ENCODE measurements at places on chromosomes 3 and 15. TPM values are rescaled to one million over a fixed set of nuclear protein-coding genes. Genes with fewer than 3 reads are reported as not detected.
A peak's percentile ranks its signal among the peaks of the same experiment; 100 is the strongest.

The EPHA3 gene
- total RNA-seq, result 0.07 TPM

The IMPG2 gene
- 0.14 TPM for total RNA-seq

The WDR93 gene
- not detected for total RNA-seq

The EXD1 gene
- not detected for total RNA-seq

The SERPINI1 gene
- 1.4 TPM for total RNA-seq

The DCLK3 gene
- total RNA-seq, result 0.30 TPM

The FILIP1L gene
- not detected for total RNA-seq

DNA sequence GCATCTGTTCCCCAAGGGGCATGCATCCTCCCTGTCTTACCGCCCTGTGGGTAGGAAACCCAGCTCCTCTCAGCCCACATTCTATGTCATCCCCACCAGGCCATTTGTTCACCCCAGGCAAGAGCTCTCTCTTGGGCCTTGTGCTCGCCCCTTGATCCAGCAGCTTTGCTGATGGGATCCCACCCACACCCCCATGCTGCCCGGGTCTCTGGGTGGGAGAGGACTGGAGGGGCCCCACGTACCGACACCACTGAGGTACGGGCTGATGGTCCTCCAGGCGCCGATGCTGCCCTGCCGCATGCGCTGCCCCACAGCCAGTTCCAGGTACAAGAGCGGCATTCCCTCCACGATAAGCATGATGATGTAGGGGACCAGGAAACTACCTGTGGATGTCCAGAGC is 14.5 kb downstream of the SLC6A20 start:
- DNase-seq, result no peak

- no peak for DNase-seq
Observed at GRCh38 chr3:150960708-150961684, 11.5 kb downstream of the CLRN1 start.

DNA sequence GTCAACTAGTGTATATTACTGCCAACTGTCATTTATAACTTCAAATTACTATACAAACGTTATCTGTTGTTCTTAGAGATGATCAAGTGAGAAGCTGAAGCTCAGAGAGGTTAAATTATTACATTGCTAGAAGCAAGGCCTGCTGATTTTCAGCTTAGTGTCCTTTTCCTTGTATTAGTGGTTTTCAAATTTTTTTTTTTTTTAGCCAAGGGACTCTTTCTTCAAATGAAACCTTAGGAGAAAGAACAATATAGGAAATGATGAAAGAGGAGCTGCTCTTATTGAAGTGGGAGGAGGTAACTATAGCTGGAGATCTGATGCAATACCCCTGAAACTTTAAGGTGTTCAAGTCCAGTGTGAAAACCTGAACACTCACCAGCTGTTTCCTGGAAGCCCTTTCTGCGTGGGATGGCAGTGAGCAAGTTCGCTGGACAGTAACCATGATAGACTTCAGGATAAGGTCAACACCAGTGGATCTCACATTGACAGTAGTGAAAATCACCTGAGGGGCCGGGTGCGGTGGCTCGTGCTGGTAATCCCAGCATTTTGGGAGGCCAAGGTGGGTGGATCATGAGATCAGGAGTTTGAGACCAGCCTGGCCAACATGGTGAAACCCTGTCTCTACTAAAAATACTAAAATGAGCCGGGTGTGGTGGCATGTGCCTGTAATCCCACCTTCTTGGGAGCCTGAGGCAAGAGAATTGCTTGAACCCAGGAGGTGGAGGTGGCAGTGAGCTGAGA is 376.2 kb downstream of the EDEM1 start:
- DNase-seq, result peak; percentile 13

DNA sequence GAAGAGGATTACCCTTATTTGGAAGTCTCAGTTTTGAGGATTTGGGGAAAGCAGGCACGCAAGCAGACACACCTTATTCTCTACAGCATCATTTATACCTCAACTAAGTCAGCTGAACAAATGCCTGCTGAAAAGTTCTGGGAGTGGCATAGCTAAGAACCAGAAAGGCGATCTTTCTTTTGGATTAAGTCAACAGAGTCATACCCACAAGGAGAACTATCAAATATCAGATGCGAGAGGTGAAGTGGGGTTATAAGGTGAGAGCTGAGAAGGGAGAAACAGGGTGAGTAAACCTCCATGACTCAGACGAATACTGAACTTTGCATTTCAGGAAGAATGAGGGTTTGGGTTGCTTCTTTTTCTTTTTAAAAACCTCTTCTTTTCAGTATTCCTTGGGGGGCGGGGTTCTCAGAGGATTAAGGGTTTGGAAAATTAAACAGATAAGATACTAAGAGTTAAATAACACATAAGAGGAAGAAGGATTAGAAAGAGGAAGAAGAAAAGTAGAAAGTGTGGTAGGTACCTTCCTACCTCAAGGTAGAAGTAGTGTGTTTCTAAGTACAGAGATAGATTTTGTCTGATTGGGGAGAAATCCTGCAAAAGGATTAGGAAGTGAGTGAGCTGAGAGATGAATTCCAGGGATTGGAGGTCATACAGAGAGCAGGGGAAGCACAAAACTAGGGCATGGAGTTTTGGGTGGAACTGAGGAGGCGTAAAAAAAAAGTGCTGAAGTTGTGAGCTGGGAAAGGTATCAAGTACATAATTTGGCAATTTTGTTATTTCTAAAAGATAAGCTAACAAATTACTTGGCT is 41.3 kb upstream of the ICE2 start:
- peak; percentile 32 for DNase-seq

- DNase-seq, result no peak
Observed at GRCh38 chr3:44910693-44911092, 36.3 kb downstream of the TGM4 start.

- no peak for DNase-seq
Observed at GRCh38 chr15:99632521-99632920, 66.7 kb downstream of the MEF2A start.

- no peak for DNase-seq
Observed at GRCh38 chr3:62954580-62954979, 79.4 kb upstream of the CADPS start.

GRCh38 chr15:63045465-63045840 is 2.9 kb downstream of the TPM1 start:
- no peak for DNase-seq

DNA sequence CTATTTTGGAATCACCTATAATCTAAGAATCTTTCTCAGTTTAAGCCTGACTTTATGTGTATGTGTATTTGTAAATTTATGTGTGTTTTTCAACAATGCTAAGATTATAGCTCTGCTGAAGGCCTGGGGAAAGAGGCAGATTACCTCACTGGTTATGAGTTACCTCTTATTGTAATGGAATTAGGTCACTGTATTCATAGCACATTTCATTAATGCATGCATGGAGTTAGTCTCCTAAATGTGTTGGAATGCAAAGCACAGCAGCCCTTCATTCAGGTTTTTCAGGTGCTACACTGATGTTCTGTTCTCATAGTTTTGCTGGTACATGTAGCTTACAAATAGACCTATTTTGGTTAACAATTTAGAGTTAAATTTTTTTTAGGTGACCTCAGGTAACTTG is 9.5 kb downstream of the GPR87 start:
- no peak for DNase-seq

GRCh38 chr15:78767331-78767951 is 43.8 kb downstream of the ADAMTS7 start:
- DNase-seq, result no peak

DNA sequence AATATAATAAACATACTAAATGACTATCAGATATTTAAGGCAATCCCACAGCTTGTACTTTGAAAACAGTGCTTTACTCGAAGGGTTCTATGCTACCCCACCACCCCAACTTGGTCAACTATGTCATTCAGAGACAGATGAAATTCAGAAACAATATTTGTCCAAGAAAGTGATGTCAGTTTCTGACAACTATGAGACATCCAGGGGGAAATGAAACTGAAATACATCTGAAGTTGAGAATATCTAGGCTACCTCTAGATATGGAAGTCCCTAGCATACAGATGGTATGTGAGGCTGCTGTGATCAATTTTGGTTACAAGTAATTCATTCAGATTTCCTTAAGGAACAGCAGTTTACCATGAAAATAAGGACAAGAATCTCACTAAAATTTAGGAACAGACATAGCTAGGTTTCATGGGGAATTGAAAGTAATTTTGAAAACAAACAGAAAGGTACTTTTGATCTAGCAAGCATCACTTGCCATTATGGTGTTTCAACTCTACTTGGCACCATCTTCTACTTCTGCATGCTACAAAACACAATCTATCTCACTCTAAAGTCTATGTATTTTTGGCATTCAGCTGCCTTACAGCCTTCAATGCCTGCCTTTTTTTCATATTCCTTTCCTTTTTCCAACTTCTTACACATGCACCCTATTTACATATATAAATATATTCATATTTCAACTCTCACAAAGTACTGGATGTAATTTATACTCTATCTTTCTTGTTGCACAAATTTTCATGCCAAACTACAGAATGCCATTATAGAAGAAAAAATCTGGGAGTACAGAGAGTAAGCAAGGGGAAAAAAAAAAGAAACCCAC is 21.7 kb downstream of the ATG3 start:
- DNase-seq, result no peak

GRCh38 chr15:101193806-101194545 is 57.9 kb downstream of the CHSY1 start:
- no peak for DNase-seq

DNA sequence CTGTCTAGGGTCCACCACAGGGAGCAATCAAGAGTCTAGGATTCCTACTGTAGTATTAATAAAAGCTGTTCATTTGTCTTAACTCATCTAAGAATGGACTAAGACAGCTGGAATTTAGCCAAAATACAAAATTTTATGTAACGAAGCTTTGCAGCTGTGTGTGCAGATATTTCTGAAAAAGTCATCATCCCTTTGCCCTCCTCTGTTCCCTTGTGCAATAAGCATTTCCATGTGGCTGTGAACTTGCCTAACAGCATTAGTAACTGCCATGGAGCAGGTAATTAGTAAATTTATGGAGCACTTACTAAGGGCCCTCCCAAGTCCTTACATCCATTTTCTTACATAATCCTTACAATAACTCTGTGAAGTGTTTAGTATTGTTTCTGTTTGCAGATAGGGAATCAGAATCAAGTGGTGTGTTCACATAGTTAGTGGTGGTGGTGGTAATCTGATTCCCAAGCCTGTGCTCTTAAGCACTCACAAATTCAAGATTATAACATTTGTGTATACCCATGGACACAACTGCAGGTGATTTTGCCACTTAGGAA is 114.5 kb downstream of the RARB start:
- DNase-seq, result no peak

GRCh38 chr15:28081594-28081993 is 17.5 kb downstream of the OCA2 start:
- no peak for DNase-seq

DNA sequence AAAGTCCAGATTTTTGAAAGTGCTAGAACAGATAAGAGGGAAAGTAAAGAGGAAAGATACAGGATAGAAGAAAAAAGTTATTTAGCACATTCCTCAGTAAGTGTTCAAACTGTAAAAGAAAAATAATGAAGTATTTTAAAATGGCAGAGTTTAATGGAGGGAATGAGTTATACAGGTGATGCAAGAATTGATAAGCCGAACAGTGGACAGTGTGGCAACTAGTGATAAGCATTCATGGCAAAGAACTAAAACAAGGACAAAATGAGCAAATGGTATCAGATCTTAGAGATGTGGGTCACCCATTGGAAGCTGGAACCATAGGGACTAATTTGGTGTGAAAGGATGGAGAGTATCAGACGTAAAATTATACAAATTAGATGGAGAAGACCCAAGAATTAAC is 622.9 kb upstream of the SGO1 start:
- no peak for DNase-seq

DNA sequence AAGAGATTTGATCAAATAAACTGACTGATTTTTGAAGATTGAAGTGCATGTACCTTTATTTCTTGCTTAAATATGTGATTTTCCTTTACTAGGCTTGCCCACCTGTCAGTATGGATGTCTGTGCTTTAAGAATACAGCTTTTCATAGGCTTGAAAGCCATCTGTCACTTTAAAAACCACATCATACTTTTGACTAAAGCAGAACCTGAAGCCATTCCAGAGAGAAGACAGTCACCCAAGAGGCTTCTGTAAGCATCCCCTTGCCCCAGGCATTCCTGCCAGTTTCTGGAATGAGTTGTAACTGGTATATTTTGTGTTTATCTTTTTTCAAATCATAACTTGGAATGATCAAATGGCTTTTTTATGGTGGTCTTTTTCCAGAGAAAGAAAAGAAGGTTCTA is 24.0 kb downstream of the HPS3 start:
- no peak for DNase-seq

DNA sequence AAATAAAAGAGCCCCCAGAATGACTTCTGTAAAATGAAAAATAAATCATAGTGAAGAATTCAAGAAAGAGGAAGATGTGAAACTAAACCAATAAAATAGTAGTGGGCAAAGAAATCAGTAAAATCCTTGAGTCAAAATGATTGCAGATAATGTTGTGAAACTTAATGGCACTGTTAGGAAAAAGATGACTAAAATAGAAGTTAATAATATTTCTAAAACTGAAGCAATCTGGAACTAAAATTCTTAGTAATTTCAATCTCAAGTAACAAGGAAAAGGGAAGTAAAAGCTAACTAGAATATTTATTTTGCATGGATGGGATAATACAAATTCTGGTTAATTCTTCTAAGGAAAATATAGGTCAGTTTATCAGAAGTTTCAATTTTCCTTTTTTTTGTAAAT is 84.6 kb downstream of the TMCO5A start:
- DNase-seq, result no peak

DNA sequence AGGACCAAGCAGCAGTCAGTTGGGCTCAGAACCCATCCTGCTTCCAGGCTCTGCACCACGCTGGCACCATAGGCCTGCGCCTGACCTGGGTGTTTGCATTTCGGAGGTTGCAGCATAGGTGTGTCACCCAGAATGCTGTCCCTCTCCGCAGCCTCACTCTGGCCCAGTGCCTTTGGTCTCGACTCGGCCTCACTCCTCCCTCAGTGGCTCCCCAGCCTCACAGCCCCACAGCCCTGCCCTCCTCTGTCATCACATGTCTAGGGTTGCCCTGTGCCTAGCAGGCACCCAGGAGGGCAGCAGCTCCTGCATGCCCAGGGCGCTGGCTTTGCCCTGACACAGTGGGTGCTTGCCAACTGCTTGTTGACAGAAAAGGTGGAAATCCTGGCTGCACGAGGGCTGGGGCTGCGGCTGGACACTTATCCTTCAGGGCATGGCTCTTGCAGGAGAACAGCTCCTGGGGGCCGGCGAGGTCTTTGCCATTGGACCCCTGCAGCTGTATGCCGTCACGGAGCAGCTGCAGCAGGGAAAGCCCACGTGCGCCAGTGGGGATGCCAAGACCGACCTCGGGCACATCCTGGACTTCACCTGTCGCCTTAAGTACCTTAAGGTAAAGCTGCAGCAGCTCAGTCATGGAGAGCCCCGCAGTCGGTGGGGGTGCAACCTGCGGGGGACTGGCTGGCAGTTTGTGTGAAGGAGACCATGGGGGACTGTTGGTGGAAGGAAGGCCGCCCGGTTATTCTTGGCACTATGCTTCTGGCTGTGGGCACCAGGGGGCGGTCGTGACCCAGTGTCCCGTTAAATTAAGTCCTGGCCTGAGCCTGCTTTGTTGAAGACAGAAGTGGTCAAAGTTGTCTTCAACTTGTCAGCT is 16.2 kb downstream of the NISCH start:
- DNase-seq, result peak; percentile 63

All from activated CD4-positive, alpha-beta T cell treated with anti-CD3 and anti-CD28 coated beads for 36 hours (primary cell).